Type B pancreatic cell (in vitro differentiated cells): ENCODE measurements at places on chromosomes 1 and 21. TPM values are rescaled to one million over a fixed set of nuclear protein-coding genes. Genes with fewer than 3 reads are reported as not detected.

KCNJ9 gene
- not detected in 2 replicates for total RNA-seq

GRCh38 chr1:221783936-221784335 lies 42.0 kb upstream of the DUSP10 start:
- H3K4me3 ChIP-seq = no peak overlapping the region
- H3K27ac ChIP-seq = no peak overlapping the region
- H3K4me1 ChIP-seq = no peaks in the 10 kb centered on the region
- DNase-seq = no peak
- H3K27me3 ChIP-seq = peaks cover 4% of the 10 kb centered on the region

DNA sequence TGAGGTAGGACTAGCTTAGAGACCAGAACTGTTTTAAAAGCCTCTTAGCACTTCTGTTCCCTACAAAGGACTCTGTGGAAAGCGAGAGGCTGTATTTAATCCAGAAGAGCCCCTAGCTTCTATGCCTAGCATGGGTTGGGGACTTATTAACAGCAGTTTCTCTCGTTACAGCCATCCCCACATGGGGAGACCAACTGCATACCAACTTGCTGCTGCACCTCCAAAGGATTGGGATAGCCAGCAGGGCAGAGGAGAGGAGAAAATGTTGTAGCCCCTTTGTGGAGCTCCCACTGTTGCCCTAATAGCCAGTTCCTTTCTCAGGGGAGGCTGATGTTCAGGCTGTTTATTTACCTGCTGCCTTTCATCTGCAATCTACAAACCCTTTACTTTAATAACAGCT lies 11.0 kb upstream of the CELSR2 start:
- H3K4me1 ChIP-seq = peaks cover 17% of the 10 kb centered on the region
- no peak overlapping the region for H3K4me3 ChIP-seq
- peaks cover 3% of the 10 kb centered on the region for H3K27me3 ChIP-seq
- H3K36me3 ChIP-seq = peaks cover 14% of the 10 kb centered on the region
- DNase-seq = no peak

DNA sequence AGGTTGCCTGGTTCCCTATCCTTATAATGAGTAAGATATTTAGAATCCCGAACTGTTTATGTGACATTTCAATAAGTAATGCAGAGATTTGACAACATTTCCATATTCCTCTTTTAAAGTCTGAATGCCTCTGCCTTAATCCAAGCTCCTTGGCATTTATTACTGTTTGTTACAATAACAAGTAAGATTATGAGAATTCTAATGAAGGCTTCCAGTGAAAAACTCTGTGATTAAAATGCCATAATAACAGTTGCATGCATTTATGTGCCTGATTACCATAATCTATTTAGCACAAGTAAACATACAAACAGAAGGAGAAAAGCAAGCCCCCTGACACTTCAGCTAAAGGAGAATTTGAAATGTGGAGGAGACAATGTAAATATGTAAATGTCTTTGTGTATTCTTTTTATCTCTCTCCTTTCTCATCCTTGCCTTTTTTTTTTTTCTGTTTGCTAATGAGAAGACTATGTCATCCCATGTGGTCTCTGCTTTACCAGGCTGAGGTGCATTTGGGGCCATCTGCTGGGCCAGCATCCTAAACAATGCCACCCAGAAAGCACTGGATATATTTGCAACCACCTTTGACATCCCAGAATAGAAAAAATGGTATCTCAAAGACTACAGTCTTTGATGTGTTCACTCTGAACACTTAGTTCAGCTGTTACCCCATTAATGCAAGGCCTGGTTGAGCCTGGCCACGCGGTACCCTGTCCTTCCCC lies 17.2 kb upstream of the OLIG2 start:
- no peak overlapping the region for H3K4me3 ChIP-seq
- no peaks in the 10 kb centered on the region for H3K4me1 ChIP-seq

- no peaks in the 10 kb centered on the region for H3K36me3 ChIP-seq
- peak within 1 kb of the TSS; percentile 28 for H3K27ac ChIP-seq
- H3K4me3 ChIP-seq = no peak within 1 kb of the TSS
- H3K4me1 ChIP-seq = no peaks in the 10 kb centered on the region
- H3K27me3 ChIP-seq = no peaks in the 10 kb centered on the region
These were observed at the start of gene SH2D1B for GRCh38 chr1:162412002-162412401. TSS of gene SH2D1B (minus strand) at chr1:162412136. CDS start at chr1:162412016, 120 bp downstream.

DNA sequence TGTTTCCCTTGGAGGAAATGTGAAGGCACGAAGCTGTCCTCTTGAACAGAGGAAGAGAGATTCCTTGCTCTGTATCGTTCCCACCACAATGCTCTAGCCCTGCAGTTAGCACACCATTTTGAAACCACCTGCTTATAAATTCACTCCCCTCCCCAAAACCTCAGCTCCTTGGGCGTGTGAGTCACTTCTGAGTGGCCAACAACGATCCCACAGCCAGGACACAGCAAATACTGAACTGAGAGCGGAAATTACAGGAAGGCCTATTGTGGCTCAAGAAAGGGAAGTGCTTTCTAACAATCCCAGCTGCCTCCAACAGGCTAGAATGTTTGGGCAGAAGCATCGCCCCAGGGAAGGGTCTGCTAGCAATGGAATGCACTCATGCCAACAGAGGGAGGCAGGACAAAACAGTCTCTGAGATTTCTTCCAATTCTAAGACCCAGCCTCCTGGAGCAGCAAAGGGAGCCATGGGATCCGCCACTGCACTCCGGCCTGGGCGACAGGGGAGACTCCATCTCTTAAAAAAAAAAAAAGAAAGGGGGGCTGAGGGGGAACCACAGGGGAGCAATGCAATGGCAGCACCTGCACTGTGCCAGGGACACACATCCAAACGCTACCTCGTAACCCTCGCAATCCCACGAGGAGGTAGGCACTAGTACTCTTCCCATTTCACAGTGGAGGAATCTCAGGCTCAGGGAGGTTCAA lies 1.9 kb downstream of the TMEM53 start:
- no peaks in the 10 kb centered on the region for H3K36me3 ChIP-seq
- no peak for DNase-seq
- H3K4me1 ChIP-seq = peaks cover 38% of the 10 kb centered on the region
- H3K4me3 ChIP-seq = peak overlapping the region; percentile 92
- H3K27ac ChIP-seq = peak overlapping the region; percentile 35

ADAM30 gene
- not detected in 2 replicates for total RNA-seq

- no peaks in the 10 kb centered on the region for H3K36me3 ChIP-seq
- no peaks in the 10 kb centered on the region for H3K27me3 ChIP-seq
- H3K4me1 ChIP-seq = no peaks in the 10 kb centered on the region
- no peak overlapping the region for H3K27ac ChIP-seq
These were observed 438.1 kb downstream of the LMO4 start for GRCh38 chr1:87766737-87767136.

- peaks cover 3% of the 10 kb centered on the region for H3K4me1 ChIP-seq
- no peak overlapping the region for H3K4me3 ChIP-seq
- peaks cover 53% of the 10 kb centered on the region for H3K27me3 ChIP-seq
- no peaks in the 10 kb centered on the region for H3K36me3 ChIP-seq
- no peak for DNase-seq
These were observed 6.0 kb downstream of the PIK3CD start for GRCh38 chr1:9657521-9658032.
